ENCODE measurements at places on chromosomes 11 and 22. TPM values are rescaled to one million over a fixed set of nuclear protein-coding genes. Genes with fewer than 3 reads are reported as not detected.

DNA sequence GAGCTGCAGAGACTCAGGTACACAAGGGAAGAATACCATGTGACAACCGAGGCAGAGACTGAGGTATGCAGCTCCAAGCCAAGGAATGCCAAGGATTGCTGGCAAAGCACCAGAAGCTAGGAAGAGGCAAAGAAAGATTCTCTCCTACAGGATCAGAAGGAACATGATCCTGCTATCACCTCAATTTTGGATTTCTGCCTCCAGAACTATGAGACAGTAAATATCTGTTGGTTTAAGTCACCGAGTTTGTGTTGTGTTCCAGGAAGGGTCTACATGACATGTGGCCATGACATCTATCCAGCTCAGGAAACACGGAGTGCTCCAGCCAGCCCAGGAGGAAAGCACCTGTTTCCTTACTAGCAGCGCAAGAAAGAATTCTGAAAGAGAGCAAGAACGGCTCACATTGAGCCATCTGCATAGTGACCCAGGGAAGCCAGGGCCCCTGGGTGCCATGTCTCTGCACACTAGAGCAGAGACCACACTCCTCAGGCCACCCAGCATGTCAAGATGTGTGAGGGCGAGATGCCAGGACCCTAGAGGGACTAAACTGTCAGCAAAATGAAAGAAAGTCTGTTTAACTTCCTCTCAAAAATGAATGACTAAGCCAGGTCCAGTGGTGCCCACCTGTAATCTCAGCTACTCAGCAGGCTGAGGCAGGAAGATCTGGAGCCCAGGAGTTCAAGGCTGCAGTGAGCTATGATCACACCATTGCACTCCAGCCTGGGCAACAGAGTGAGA, 35.6 kb upstream of the GALNT18 start:
- H3K36me3 ChIP-seq = no peaks in the 10 kb centered on the region
- no peak overlapping the region for H3K27ac ChIP-seq
- no peak overlapping the region for H3K4me3 ChIP-seq
- peaks cover 35% of the 10 kb centered on the region for H3K27me3 ChIP-seq

DNA sequence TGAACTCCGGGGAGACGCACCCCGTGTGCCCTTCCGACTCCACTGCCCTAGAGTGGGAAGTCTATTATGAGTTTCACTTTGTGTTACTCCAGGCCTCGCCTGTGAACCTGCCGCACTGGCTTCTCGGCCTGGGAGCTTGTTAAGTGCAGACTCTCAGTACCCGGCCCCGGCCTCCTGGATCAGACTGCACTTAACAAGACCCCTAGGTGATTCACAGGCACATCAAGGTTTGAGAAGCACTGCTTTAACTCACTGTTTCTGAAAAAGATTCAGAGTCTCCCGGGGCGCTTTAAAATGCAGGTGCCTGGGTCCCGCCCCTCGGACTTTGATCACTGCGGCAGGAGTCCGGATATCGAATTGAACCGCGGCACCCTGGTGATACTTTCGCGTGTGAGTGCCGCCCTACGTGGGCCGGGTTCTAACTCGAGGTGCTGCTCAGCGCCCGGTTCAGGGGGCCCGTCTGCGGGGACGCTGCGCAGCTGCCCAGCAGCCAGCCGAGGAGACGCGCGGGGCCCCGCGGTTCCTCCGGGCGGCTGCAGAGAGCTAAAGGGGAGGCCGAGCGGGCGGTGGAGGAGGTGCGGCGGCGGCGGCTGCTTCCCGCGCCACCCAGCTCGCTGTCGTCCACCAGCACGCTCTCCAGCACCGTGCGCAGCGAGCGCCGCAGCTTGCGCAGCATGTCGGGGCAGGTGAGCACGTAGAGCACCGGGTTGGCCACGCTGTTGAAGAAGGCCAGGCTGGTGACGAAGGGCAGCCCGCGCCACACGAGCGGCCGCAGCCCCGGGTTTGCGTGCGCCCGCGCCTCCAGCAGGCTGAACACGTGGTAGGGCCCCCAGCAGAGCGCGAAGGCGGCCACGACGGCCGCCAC, 3.4 kb downstream of the PTGDR2 start:
- H3K4me1 ChIP-seq = peaks cover 2% of the 10 kb centered on the region
- H3K27me3 ChIP-seq = no peaks in the 10 kb centered on the region
- no peak overlapping the region for H3K4me3 ChIP-seq
- DNase-seq = no peak
- H3K27ac ChIP-seq = no peak overlapping the region

TMEM86A gene
- 0.36 TPM for total RNA-seq

GRCh38 chr22:41822317-41823057, 10.4 kb upstream of the SREBF2 start:
- H3K4me3 ChIP-seq = no peak overlapping the region
- no peaks in the 10 kb centered on the region for H3K36me3 ChIP-seq
- no peak overlapping the region for H3K27ac ChIP-seq
- H3K4me1 ChIP-seq = peaks cover 20% of the 10 kb centered on the region

GRCh38 chr11:12853325-12853651, 155.8 kb upstream of the RASSF10 start:
- no peak for DNase-seq
- no peak overlapping the region for H3K27ac ChIP-seq

FIBIN gene
- 7.5 TPM for total RNA-seq

- no peak overlapping the region for H3K4me3 ChIP-seq
- no peaks in the 10 kb centered on the region for H3K27me3 ChIP-seq
- no peak for DNase-seq
- H3K36me3 ChIP-seq = no peaks in the 10 kb centered on the region
Measured at GRCh38 chr22:48239461-48240147, 1477.2 kb downstream of the TBC1D22A start.

SYT9 gene
- total RNA-seq = not detected

- no peak for DNase-seq
- H3K4me3 ChIP-seq = no peak overlapping the region
- peaks cover 24% of the 10 kb centered on the region for H3K27me3 ChIP-seq
- no peaks in the 10 kb centered on the region for H3K4me1 ChIP-seq
- H3K36me3 ChIP-seq = peaks cover 23% of the 10 kb centered on the region
- no peak overlapping the region for H3K27ac ChIP-seq
Measured at GRCh38 chr11:57484141-57484710, 23.9 kb downstream of the RTN4RL2 start.

DNA sequence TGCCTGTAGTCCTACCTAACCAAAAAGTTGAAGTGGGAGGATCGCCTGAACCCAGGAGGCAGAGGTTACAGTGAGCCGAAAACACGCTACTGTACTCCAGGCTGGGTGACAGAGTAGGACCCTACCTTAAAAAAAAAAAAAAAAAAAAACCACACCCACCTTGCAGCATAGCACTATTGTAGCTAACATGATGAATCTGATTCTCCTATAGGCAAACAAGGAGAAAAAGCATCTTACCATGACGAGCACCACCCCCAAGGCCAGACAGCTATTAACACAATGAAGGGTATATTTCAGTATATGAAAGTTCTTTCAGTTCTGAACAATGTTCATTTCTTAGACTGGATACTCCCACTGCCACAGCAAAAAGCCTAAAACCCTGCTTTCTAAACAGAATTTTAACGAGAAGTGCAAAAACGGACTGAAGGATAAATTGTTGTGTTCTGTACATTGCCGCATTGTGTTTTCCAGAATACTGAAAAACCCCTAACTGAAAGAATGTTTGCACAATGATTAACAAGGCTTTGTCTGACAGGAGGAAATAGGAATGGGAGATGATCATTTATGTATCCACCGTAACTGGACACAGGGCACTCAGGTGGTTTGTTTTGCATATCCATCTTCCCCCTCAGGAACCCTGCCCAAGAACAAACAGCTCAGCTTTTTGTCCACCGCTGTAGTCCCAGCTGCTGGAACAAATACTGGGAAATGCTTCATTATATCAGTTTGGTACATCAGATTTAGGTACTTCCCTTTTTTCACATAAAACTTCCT, 8.9 kb downstream of the PISD start:
- DNase-seq = no peak
- H3K27me3 ChIP-seq = no peaks in the 10 kb centered on the region
- peaks cover 3% of the 10 kb centered on the region for H3K36me3 ChIP-seq
- H3K4me3 ChIP-seq = no peak overlapping the region

GRCh38 chr11:92855607-92856405, 113.6 kb upstream of the MTNR1B start:
- H3K4me1 ChIP-seq = no peaks in the 10 kb centered on the region
- H3K4me3 ChIP-seq = no peak overlapping the region
- H3K27ac ChIP-seq = no peak overlapping the region
- DNase-seq = no peak

GRCh38 chr11:114166897-114167323, 107.4 kb downstream of the ZBTB16 start:
- H3K36me3 ChIP-seq = no peaks in the 10 kb centered on the region
- H3K27me3 ChIP-seq = peaks cover 68% of the 10 kb centered on the region
- H3K4me3 ChIP-seq = no peak overlapping the region

OR6A2 gene
- 0.72 TPM for total RNA-seq

Measured in IMR-90 (cell line).